ENCODE measurements at places on chromosomes 5 and 9.

DNA sequence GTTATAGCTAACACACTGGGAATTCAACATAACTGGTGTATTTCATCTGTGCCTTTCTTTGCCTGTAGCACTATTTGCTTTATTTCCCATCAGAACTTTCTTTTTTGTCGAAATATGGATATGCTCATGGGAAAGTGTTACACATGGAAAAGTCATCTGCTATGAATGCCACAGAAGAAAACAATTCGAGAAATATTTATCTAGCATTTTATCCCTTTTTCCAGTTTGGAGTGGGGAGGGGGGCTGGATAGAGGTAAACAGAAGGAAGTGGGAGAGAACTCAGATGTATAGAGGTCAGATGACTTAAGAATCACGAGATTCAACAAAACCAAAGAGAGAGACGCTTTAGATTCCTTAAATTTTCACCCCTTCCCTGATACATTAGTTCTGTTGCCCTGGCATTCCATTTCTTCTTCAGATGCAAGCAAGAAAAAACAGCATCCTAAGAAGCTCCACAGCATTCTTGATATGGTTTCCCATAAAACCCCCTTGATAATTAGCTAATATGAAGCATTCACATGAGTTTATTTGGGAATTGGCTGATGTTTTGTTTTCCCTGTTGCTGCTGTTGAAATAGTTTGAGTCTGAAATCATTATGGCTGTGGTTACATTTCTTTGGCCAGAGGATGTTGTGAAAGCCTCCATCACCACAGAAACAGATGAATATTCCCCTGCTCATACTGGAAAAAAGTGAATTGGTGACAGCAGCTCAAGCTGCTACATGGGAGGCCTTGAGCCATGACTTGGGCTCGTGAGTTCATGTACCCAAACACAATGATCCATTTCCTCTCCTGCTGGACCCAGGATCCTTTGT lies 335.8 kb upstream of the DAB2 start:
- no peak for DNase-seq

GRCh38 chr5:57317341-57317740 lies 143.5 kb downstream of the GPBP1 start:
- DNase-seq, result no peak

- DNase-seq, result no peak
Measured at GRCh38 chr5:169803077-169803981, 166.3 kb downstream of the DOCK2 start.

GRCh38 chr9:80873861-80874260 lies 815.5 kb downstream of the TLE1 start:
- DNase-seq, result no peak

- DNase-seq, result no peak
Measured at GRCh38 chr5:78753093-78753531, 104.5 kb upstream of the LHFPL2 start.

- DNase-seq, result no peak
Measured at GRCh38 chr9:127884976-127885490, 7.6 kb upstream of the AK1 start.

GRCh38 chr9:129509533-129509928 lies 111.4 kb downstream of the C9orf50 start:
- no peak for DNase-seq

DNA sequence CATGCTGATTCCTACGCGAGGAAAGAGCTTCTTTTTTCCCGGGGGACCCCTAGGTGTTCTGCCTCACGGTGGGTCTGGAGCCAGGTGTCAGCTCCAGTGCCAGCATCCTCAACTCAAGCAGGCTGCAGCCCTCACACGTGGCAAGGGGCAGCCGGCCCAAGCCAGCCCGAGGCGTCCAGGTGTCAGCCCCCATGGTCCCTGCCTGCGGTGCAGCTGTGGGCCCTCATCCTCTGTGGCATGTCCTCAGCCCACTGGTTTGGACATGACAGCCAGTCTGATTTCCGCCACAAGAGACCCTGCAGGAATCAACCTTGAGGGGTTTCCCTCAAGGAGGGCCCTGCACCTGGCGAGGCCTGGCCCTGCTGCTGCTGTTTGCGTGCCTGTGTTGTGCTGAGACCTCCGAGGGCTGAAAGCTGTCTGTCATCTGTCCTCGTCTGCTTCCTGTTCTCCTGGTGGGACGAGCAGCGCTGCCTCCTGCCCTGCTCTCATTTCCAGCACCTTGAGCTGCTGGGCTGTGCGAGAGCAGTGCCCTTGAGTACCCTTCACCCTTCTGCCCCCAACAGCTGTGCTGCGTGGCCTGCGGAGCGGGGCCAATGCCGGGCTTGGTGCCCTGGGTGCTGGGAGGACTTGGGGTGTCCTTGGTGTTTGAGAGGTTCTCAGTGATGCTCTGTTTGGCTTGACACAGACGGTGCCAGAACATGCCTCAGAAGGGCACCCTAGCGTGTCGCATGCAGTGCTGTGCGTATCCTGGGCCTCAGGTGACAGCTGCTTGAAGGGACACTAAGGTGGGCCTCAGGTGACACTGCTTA lies 137.6 kb downstream of the CACNA1B start:
- DNase-seq, result no peak

DNA sequence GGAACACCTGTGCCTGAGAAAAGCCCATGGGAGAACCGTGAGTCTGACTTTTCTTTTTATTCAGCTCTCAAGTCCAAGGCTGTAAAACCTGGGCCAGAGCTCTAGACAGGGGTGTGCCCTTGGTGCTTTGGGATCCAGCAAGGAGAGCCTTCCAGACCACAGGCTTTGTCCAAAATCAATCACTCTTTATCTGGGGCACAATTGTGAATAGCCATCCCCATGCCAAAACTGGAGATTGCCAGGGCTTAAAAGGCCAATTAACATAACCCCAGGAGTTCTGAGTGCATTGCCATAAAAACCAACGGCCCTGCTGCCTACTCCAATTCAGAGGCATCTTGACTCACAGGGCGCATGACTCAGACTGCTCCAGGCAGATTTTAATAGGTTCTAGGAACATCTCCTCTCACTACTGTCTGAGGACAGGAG lies 391.8 kb downstream of the ARHGEF28 start:
- DNase-seq, result no peak

DNA sequence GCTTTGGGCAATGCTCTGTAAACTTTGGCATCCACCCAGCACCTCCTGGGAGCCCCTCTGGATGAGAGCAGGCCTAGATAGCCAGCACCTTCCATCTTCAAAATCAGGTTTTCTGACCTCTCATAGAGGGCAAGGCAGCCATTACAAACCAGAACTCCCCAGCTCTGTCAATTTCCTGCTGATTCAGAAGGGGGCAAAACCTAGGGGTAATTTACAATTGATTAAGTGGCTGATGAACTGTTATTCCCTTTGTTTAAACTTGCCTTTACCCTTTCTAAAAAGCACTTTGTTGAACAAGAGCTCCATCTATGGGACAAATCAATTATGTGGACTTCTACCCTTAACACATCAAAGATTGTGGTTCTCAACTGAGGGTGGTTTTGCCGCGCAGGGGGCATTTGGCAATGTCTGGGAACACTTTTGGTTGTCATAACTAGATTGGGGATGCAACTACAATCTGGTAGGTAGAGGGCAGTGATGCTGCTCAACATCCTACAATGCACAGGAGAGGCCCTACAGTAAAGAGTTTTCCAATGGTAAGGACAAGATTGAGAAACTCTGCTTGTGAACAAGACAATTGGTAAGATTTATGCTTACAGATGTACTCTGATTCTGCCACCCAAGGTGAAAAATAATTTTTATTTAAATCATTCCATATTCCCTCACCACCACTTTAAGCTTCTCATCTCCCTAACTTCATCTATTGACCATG lies 184.1 kb downstream of the MARCHF11 start:
- no peak for DNase-seq

DNA sequence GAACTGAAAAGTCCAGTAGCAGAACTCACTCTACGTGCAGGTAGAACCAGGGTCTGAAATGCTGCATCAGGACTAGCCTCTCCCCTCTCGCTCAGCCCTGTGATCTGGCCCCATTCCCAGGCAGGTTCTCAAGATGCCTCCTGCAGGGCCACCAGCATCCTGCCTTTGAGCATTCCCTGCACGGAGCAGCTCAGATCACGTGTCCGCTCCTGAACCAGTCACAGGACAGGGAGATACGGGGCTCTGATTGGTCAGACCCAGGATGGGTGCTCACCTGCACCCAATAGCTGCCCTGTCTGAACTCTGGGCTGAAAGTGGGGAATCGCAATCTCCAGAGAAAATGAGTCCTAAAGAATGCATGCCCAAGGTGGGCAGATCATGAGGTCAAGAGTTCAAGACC lies 50.8 kb downstream of the NEURL1B start:
- DNase-seq, result no peak
